Amniotic epithelial cell (primary cell): ENCODE measurements at places on chromosomes 2 and 18.

- no peak for DNase-seq
Observed at GRCh38 chr18:6731222-6731596, 1.7 kb downstream of the ARHGAP28 start.

DNA sequence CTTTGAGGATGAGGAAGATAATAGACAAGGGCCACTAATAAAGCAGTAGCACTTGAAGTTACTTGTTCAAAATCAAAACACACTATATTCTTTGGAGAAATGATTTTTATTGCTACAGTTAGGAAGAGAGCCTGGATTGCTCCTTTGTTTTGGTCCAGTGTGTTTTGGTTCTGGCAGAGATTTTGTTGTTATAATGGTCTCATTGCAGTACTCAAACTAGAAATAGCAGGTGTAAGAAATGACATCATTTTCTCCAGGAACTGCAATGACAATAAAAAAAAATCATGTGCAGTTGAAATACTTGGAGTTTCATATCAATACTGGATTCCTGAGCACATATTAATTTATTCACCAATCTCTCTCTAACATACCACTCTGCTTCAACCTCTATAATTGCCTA, 490.3 kb downstream of the CCDC85A start:
- DNase-seq = no peak

GRCh38 chr2:118808429-118808809, 39.0 kb downstream of the EN1 start:
- no peak for DNase-seq

GRCh38 chr2:152506843-152507242, 171.9 kb downstream of the FMNL2 start:
- peak; percentile 66 for DNase-seq

DNA sequence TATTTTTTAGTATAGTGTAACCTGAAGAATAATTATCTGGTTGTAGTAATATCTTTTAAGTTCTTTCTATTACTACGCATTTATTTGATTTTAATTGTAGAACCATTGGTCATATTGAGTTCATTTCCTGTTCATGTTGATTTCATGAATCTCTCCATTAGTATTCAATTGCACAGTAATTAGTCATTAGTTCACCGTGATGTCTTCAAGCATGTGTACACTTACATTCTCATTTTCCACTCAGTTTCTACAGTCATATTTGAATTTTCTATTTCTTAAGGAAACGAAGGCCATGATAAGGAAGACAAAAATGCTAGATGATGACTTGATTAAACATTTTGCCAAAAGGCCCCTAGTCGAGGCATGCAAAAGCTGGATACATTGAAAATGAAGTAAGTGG, 333.7 kb upstream of the FANCL start:
- DNase-seq = no peak

DNA sequence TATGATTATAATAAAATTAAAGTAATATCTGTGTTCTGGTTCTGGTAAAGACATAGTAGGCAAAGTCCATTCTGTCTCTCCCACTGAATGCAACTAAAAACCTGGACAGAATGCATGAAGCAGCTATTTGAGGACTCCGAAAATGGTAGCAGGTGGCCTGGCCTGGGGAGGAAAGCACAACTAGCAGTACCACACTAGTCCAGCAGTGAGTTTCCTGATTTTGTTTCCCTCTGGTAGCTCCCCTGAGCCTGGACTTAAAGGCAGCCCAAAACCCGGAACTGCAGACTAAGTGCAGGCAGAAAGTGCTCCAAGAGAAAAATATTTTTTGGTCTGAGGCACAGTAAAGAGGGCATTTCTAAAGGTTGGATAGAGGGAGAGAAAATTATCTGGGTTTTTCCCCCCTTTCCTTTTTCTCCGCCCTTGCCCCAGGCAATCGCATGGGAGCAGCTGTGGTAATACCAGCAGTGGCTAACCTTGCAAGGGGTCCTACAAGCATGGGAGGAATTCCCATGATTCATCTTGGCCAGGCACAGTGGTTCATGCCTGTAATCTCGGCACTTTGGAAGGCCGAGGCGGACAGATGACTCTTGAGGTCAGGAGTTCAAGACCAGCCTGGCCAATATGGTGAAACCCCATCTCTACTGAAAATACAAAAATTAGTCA, 32.3 kb downstream of the ASXL2 start:
- peak; percentile 82 for DNase-seq

DNA sequence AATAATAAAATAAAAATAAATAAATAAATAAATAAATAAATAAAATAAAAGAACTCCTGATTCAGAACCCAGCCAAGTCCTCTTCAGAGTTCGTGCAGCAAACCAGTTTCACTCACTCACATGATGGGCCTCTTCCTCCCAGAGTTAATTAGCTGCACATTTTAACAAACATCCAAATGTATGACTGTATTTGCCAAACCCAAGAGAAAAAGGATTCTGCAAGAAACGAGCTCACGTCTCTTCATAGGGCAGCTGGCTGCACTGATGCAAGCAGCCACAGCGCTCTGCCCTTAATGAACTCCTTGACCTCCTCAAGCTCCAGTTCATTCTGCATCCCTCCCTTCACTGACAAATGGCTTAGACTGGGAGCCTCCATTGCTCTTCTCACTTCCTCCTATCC, 55.1 kb downstream of the MREG start:
- no peak for DNase-seq
